ENCODE measurements at places on chromosomes 5 and 9.

GRCh38 chr9:127252410-127253318 lies 11.9 kb upstream of the GARNL3 start:
- DNase-seq = no peak

GRCh38 chr5:14593326-14594021 lies 11.9 kb downstream of the OTULINL start:
- no peak for DNase-seq

DNA sequence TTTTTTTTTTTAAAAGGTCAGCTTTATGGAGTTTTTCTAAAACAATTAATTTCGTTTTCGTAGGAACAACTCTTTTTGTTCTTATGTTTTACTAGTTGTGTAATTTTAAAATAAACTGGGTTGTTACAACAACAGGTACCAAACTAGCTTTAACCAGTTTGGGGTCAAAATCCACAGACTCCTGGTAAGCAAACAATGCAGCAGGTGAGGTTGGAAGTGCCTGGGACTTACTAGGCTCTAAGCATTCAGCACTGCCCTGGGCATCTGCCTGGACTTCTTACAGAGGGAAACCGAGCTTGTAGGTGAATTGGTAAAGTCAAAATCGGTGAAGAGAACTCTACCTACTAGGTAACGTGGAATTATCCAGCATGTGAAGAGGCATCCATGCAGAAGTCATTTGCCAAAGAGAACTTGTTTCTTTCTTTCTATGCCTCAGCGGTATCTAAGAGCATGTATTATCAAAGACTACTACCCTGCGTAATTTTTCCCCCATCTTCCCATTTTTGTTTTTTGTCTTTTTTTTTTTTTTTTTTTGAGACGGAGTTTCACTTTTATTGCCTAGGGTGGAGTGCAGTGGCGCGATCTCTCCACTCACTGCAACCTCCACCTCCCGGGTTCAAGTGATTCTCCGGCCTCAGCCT lies 145.4 kb downstream of the KCTD16 start:
- no peak for DNase-seq

DNA sequence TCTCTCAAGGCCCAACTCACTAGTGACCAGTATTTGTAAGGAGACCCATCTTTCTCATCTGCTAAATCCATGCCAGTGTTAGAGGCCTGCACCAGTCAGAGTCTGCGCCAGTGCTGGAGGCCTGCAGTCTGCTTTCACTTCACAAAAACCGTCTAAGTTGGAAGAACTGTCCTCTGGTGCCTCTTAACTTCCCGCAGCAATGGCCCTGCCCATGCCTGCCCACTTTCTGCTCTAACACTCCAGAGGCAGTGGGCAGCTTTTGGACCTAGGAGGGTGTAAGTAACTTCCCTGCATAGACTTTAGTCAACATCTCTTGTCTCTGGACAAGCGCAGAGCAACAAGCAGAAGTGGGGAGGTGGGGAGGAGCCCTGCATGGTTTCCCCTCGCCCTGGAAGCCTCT lies 152.9 kb downstream of the AUH start:
- no peak for DNase-seq

DNA sequence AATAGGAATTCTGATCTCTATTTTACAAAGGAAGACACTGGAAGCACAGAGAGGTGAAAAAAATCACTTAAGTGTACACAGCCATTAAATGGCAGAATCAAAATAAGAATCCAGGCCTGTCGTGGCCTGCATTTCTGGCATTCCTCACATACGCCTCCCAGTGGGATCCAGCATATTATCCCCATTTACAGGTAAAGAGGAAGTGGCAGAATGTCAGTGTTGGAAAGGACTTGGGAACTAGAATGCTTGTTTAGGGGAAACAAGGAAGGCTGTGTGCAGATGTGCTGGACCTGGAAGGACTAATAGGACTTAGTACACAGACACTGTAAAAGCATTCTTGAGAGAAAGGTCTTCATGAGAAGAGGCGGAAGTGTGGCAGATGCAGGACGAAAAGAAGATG lies 241.8 kb downstream of the TRIM32 start:
- DNase-seq = no peak

- DNase-seq = no peak
These were observed 67.5 kb downstream of the COL15A1 start for GRCh38 chr9:99011161-99011709.

GRCh38 chr5:1944408-1944807 lies 61.7 kb upstream of the IRX4 start:
- no peak for DNase-seq

GRCh38 chr9:76618762-76619161 lies 145.5 kb upstream of the PCA3 start:
- no peak for DNase-seq

DNA sequence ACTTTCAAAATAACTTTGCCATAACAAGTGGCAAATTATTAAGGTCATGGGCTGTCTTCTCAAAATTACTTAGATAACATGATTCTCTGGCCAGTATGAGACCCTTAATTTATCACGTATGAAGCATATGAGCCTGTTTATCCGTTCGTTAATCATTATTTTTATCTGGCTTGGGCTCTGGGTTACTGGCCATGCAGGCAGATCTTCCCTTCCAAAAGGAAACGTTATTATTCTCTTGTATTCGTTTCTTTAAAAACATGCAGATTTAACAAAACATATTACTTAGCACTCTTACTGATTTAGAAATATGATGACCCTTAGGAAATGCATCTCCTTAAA lies 148.6 kb downstream of the DOCK8 start:
- no peak for DNase-seq

GRCh38 chr5:55679556-55679955 lies 32.6 kb downstream of the SLC38A9 start:
- no peak for DNase-seq

GRCh38 chr9:29211580-29212396 lies 1638.5 kb upstream of the C9orf72 start:
- DNase-seq = no peak

GRCh38 chr5:17241635-17242034 lies 24.2 kb downstream of the BASP1 start:
- DNase-seq = no peak

- DNase-seq = peak; percentile 8
These were observed 58.1 kb downstream of the HAPLN1 start for GRCh38 chr5:83662558-83662957.

GRCh38 chr9:132124800-132125199 lies 37.1 kb upstream of the NTNG2 start:
- no peak for DNase-seq

DNA sequence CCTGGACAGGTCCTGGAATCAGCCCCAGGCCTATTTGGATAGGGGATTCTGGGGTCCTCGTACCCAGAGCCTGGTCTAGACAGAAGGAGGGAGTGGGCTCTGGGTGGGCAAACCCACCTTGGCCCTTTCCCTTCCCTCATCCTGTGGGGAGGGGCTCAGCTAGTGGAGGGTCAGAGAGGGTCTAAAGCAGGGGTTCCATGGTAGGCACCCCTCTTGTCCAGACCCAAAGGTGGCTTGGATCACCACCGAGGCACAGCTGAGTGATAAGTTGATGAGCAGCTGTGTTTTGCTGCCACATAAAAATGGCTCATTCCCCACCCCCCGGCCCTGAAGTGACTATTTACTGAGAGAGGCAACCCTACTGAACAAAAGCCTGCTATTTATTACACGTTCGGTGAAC lies 53.8 kb upstream of the KCNMB1 start:
- DNase-seq = no peak

- DNase-seq = no peak
These were observed 23.4 kb downstream of the TENT4A start for GRCh38 chr5:6736524-6737042.

DNA sequence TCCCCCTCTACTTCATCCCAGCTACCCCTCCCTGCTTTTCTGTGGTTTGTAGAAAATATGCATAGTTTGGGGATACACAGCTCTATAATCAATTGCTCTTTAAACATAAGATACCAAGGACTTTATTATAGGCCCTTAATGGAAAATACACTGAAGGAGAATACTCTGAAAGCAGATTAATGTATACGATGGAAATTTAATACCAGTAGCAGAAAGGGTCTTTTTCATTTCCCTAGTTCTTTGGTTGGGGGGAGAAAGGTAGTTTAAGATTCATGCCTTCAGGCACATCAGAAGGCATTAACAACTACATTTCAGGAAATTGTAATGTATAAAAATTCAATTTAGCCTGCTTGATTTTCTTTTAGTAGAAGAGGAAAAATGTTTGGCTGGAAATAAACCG lies 452.9 kb upstream of the ZNF608 start:
- no peak for DNase-seq

GRCh38 chr9:26458054-26458453 lies 434.5 kb downstream of the CAAP1 start:
- DNase-seq = no peak

DNA sequence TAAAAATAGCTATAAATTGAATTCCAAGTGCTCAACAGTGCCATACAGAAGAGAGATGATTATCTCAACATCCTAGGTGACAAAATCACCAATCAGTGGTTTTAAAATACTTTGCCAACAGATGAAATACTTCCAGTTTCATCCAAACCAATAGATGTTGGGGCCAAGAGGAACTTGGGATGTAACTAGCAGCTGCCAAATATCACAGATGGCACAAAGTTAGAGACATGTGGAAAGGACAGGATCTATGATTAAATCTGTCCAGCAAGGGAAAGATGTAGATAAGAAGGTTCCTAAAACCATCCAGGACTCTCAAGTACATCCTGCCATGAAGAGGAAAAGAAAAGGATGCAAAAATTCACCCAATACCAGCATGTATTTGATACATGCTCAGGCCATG lies 23.8 kb downstream of the TRPM3 start:
- no peak for DNase-seq

DNA sequence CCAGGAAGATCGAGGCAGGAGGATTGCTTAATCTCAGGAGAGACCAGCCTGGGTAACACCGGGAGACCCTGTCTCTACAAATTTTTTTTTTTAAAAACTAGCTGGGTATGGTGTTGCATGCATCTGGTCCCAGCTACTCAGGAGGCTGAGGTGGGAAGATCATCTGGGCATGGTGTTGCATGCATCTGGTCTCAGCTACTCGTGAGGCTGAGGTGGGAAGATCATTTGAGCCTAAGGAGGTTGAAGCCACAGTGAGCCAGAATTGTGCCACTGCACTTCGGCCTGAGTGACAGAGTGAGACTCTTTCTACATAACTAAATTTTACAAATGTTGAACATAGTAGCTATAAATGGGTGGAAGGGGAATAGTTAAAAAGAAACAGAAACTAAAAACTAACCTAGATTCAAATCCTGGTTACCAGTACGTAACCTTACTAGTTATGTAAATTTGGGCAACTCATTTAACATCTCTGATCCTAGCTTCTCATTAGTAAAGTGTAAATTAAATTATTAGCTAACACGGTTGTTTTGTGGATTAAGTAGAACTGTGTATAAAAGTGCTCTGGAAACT lies 41.7 kb downstream of the TMEM161B start:
- DNase-seq = no peak

- DNase-seq = no peak
These were observed 188.8 kb downstream of the BNC2 start for GRCh38 chr9:16681652-16681987.
